Skeletal muscle cell (primary cell): ENCODE measurements at places on chromosomes 2 and 18.

GRCh38 chr2:112924360-112924759 lies 13.4 kb downstream of the IL37 start:
- DNase-seq: no peak

DNA sequence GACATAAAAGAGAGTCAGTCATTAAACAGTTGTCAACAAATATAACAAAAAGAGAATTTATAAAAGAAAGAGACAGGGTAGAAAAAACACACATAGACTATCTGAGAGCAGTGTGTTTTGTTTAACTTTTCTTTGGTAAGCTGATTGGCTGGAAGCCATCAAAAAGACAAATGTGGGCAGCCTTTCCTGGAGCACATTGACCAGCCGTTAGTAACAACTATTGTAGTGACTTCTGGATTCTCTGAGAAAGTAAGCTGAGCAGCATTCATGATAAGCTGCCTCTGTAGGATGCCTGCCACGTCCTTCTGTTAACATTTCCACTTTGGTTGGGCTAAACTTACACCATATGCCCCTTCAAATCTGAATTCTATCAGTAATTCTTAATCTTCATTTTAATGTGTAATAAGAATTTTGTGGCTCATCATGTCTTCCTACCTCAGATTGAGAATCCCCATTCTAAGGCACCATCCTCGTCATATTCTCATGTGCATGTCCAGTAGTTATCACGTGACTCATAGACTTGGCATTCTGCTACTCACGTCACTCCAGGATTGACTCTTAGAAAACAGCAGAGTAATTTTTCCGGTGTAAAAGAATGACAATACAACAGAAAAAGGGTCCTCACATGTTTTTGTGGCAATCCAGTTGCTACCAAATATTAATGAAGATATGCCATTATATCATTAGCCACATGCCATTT lies 43.4 kb upstream of the DNAJC10 start:
- peak; percentile 59 for DNase-seq

DNA sequence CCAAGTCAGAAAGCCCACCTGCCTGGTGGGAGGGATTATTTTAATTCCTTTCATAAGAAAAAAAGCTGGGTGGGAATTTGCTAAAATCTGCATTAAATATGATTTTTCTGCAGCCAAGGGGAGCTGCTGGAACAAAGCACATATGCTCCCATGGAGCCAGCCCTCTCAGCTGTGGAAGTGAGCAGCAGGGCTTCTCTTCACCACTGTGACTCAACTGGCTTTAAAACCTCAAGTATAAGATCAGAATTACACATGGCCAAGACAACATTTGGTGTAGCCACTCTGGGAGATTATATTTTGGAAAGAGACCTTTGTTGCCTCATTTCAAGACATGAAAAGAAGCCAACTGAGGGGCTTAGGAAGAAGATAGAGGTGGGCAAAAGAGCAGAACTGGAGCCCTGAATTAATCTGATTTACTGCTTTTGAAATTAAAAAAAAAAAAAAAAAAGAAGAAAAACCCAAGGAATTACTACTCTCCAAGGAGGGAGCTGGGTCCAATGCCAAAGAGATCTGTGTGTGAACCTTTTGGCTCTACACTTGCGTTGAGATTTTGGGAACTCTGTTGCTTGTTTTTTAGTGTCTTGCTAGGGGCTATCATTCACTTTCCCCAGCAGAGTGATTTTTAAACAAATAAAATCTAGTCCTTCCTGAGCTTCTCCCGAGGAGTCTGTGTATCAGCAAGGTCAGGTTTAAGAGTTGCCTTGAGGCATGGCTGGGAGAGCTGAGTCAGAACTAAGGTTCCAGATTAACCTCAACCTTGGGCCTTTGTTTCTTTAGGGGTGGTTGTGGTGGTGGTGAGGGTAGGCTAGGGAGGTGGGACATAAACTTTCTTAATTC lies 6.0 kb downstream of the LHCGR start:
- no peak for DNase-seq

GRCh38 chr18:3782901-3783300 lies 332.9 kb downstream of the TGIF1 start:
- DNase-seq: no peak

- DNase-seq: no peak
Measured at GRCh38 chr18:22267697-22268096, 98.3 kb downstream of the GATA6 start.

GRCh38 chr2:163266772-163267171 lies 428.2 kb upstream of the KCNH7 start:
- peak; percentile 87 for DNase-seq
